NCI-H1436 treated with DMSO at 0.1 percent for 48 hours (cell line): ENCODE measurements at places on chromosomes 1 and 21.

GRCh38 chr21:40490408-40490807 is 356.6 kb downstream of the DSCAM start:
- no peak for DNase-seq

DNA sequence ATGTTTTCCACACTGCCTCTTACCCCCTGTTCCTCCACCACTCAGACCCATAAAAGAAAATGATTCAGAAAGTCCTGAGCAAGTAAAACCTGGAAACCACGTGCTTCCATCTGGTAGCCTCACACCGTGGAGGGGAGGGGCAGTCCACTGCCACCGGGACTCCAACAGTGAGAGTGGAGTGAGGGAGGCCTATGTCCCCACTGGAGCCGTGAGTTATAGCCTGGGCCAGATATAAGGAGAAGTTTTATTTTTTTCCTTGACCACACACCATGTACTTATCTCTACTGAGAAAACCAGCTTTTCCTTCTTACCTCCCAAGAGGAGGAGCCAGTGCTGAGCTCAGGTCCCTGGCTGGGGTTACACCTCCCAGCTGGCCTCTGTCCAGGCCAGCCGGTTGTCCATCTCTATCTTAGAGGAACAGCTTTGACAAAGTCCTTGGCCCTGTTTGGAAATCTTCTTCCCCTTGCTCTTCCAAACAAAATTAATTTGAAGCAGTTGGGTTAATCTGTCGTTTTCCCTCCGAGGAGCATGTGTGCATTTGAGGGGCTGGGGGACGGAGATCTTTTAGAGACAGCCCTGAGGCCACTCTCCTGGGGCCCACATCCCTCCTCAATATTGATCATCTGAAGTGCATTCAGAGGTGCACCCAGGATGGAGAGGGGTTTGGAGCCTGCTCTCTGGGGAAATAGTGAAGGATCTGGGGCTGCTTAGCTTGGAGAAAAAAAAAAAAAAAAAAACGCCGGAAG is 49.1 kb upstream of the SERBP1 start:
- no peak for DNase-seq

- DNase-seq = no peak
Observed at GRCh38 chr21:31185663-31186062, 147.4 kb upstream of the KRTAP19-8 start.

DNA sequence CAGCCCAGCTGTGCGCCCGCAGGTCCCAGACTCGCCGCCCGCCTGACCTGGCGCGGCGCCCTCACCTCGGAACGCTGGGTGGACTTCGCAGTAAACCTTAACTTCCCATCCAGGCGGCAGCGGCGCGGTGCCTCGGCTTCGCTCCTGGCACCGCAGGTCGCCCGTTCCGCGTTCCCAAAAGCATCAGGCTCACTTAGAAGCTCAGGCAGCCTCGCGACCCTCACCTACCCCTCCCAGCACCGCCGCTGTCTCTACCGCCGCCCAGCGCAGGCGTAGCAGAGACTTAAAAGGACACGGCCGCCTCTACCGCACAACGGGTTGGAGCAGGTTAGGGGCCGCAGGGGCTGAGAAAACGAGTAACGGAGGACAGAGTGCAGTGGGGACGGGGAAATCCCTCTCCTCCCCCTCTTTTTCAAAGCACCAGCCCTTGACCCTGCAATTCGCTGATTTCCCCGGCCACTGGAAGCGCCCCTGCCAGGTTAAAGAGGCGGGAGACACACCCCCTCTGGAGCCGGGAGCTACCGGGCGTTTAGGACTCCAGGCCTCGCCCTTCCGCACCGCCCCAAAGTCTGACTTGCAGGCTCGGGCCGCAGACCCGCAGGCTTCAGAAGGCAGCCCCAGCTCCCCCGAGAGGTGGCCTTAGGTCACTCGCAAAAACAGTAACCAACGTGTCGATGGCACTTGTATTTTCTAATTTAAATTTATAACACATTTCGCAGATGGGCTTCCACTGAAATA is 328.5 kb downstream of the FAM72C start:
- no peak for DNase-seq

GRCh38 chr1:245591346-245592188 is 436.8 kb downstream of the KIF26B start:
- DNase-seq = no peak

DNA sequence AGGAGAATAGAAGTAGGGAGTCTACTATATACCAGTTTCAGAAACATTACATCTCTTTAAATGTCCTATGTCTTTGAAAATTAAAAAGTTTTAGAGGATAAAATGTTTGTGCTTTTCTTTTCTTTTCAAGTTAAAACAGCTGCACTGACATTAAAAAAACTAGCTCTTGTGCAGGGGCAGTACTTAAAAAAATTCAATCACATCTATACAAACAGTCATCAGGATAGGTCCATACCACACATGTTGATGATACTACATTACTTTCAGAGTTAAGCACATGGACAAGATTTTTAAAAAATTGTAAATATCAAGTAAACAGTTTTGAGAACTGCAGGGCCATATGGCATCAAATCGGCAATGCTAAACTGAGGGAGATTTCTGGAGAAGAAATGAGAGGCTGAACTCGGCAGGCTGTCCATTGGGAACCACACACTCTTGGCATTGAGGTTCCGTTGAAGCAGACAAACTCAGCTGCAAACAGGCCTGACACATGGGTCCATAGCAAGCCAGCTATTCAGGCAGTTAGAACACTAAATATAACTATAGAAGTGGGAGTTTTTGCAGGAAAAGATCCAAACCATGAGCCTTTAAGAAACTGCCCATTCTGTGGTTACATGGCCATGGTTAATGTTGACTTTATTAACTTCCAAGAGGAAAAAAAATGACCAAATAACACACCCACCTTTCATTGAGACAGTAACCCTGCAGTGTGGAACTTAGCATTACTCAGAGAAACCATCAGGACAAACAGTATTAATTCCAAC is 84.5 kb upstream of the BCL10 start:
- DNase-seq = no peak

GRCh38 chr1:17765444-17766411 is 10.6 kb downstream of the ACTL8 start:
- no peak for DNase-seq

GRCh38 chr1:63818567-63819325 is 44.9 kb downstream of the ROR1 start:
- DNase-seq = no peak

GRCh38 chr21:27275294-27275927 is 308.5 kb upstream of the ADAMTS5 start:
- no peak for DNase-seq

- DNase-seq = no peak
Observed at GRCh38 chr1:26970810-26971209, 10.5 kb upstream of the KDF1 start.

GRCh38 chr1:53343831-53344668 is 16.2 kb upstream of the LRP8 start:
- no peak for DNase-seq

DNA sequence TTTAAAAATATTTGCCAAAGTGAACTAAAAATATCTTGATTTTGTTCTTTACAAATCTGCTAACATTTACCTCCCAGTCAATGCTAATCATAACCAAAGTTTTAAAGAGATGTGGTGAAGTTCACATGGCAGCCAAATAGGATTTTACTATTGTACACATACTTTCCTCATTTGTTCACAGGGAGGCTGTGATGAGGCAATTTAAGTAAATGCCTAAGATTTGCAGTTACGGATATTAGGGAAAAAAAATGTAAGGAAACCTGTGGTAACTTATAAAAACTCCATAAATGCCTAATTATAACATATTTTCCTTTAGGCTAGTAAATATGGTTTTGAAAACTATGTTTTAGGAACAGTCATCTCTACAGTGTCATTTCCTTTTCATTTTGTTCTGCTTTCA is 32.4 kb downstream of the RGS5 start:
- DNase-seq = no peak

DNA sequence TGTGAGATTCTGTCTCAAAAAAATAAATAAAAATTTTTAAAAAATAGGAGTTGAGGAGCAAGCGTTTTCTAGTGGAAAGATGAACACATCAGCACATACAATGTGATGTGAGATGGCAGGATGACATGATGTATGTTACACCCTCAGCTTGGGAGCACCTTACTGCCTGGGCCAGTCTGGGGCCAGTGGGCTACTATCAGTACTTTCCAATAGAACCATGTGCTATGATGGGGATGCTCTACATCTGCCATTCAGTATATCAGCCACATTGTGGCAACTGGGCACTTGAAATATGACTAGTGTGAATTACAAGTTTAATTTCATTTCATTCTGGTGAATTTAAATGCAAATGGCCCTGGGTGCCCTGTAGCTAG is 156.0 kb downstream of the PGBD5 start:
- DNase-seq = no peak

DNA sequence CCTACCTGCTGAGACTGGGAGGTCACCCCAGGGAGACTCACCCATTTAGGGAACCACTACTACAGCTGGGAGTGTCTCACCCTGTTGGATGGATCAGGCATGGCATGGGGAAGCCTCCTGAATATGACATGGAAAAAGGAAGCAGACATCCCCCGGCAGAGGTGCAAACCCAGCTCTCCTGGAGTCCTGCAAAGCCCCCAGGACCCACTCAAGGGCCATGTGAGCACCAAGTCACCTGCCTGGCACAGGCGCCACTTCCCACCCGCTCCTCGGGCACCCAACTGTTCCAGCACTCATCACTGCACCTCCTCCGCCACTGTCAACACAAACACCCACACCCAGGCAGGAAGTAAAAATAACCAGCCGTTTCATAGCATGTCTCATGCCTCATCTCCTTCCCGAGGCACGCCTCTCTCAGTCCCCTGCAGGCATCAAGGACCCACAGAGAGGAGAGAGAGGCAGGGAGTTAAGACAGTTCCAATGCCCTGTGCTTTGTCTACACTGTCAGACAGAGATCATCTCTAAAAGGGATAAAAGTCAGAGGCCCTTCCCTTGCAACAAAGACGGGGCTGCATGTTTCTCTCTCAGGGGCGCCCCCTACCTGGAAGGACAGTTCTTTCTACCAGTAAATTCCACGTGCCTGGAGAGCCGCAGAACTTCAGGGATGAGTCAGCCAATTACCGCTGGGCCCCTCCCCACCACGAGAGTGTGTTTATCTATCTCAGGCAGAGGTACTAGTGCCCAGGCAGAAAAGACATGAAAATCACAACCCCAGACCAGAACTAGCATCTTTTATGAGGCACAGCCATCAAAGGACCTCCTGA is 150.1 kb upstream of the SOD1 start:
- DNase-seq = no peak

DNA sequence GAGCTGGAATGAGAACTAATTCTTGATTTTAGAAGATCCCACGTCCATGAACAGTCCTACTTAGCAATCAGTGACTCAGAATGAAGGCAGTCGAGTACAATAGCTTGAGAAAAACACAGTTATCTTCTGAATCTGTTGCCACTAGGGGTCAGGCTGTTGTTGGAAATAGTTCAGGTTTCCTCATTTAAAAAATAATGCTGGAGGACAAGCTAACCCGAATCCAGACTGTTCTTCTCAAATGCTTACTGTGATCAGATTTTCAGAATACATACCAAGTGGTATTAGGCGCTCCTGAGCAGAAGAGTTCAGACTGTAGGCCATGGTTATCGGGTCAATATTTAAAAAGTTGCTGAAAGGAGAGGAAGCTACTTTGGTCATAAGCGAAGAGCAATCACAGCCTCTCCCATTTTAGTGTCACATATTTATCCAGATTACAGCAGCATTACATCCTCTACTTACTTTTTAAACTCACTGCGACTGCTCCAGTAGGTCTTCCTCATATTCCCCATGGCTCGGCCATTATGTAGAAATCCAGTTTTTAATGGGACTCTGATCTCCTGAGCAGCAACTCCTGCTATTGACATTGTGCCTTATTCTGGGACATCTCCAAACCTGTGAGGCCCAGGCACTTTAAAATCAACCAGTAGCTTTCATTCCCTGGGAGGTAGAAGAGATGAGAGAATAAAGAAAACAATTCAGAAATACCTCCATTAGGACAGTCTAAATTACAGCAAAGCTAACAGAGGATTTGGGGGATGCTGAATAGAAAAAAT is 10.9 kb downstream of the ERRFI1 start:
- DNase-seq = no peak

GRCh38 chr1:53015508-53015860 is 46.5 kb upstream of the PODN start:
- no peak for DNase-seq

DNA sequence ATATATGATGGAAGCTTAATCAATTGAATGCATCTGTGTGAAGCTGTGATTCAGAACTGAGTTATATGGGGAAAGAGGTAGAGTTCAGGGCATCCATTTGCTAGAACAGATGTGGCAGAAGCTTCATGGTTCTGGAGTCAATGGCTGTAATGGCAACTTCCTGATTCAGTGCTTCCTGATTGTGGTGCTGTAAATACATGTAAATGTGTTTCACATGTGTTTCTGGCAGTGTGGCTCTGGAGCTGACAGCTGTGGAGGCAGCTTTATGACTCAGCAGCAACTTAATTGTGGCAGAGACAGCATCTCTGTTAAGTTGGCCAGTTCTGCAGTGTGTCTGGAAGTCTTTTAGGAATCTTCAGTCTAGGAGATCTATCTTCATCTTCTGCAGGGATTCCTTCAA is 226.6 kb upstream of the ZRANB2 start:
- no peak for DNase-seq

DNA sequence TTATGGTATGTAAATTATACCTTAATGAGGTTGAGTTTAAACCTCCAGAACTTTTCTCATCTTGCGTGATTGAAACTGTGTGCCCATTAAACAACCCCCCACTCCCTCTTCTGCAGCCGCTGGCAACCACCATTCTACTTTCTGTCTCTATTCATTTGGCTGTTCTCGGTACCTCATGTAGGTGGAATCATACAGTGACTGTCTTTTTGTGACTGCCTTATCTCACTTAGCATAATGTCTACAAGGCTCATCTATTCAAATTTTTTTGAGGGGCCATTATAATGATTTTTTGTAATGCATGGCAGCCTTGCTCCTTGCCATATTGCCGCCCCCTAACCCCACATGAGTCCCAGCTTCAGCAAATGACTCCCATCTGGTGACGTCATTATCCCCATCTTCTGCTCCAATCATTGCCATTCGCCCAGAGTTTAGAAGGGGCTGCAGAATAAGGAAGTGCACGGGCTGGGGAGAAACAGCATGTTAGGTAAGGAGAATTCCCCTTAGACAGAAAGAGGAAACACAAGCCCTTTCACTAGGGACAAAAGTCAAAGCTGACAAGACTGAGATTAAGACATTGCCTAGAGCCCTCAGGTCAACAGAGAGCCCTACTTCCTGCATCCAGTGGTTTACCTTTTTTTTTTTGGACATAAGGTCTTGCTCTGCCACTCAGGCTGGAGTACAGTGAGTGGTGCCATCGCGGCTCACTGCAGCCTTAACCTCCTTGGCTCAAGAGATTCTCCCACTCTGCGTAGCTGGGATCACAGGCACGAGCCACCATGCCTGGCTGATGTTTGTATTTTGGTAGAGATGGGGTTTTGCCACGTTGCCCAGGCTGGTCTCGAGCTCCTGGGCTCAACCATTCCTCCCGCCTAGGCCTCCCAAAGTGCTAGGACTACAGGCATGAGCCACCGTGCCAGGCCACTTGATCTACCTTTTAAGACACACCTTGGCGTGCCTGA is 78.4 kb upstream of the ERRFI1 start:
- no peak for DNase-seq

GRCh38 chr1:29129916-29130315 is 6.2 kb upstream of the TMEM200B start:
- DNase-seq = no peak

GRCh38 chr1:56580771-56581170 is 1.4 kb upstream of the PLPP3 start:
- no peak for DNase-seq
